Stimulated activated CD4-positive, alpha-beta T cell treated with anti-CD3 and anti-CD28 coated beads, Interleukin-1b, Interleukin-23, amount 100 ng/mL, for 4 hours (primary cell): ENCODE measurements at places on chromosomes 4 and X.
A peak's percentile ranks its signal among the peaks of the same experiment; 100 is the strongest.

- peak; percentile 17 for DNase-seq
Measured at GRCh38 chrX:119887721-119888425, 7.8 kb upstream of the AKAP14 start.

DNA sequence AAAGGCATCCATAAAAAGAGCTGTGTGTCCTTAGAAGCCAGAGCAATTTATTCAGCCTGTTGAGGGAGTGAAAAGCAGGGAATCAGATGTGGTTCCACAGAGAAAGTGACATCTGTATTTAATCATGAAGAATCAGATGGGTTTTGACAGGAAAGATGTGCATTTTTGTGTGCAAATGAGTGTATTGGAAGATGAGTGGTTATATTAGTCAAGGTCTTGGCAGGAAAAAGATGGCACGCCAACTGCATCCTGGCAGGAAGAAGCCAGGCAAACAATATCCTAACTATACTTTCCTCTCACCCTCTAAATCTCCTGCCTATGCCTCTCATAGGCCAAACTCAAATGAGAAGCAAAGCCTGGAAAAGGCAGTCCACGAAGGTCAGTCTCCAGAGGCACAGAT, 59.1 kb downstream of the SCFD2 start:
- DNase-seq, result no peak

GRCh38 chr4:37802068-37802666, 24.3 kb upstream of the PGM2 start:
- no peak for DNase-seq

DNA sequence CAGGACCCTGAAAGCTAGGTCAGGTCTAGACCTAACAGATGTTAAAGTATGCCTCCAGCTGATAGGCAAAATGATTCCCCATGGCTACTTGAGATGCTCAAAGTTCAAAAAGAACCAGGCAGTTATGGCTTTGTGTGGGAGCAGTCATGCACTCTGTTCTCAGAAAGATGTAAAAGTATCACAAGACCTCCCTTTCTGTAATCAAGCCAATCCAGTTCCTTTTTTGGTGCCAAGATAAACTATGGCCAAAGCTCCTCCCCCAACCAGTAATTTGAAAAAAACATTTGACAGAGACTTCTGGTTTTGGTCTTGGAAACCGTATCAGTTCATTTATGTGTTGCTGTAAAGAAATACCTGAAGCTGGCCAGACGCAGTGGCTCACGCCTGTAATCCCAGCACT, 340.9 kb downstream of the CHIC1 start:
- DNase-seq, result no peak

DNA sequence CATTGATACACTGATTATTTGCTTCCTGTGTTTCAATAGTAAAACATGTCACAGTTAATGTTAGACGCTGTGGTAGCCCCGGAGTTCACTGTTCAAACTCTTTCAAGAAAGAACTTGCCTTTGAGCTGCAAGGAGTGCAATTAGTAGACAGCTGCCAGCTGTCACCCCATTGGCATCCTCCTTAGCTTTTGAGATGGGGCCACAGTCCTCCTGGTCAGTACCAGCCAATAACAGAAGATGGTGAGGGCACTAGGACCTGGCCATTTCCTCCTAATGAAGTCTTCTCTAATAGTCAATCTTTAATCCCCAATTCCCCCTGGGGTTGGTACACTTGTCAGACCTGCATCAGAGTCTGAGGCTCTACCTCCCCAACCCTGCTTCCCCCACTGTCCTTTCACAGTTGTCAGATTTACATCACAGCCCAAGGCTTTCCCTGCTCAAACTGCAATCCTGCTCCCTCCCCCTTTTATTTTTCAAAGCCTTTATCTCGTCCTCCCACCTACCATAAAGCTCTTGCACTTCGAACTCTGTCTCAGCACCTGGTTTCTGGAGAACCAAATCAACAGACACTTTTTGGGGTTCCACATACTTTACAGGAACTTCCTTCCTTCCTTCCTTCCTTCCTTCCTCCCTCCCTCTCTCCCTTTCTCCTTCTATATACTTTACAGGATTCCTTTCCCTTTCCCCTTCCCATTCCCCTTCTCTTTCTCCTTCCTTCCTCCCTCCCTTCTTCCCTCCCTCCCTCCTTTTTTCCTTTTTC, 182.0 kb downstream of the RASL11B start:
- no peak for DNase-seq

- no peak for DNase-seq
Measured at GRCh38 chrX:15976396-15976795, 121.8 kb upstream of the AP1S2 start.

DNA sequence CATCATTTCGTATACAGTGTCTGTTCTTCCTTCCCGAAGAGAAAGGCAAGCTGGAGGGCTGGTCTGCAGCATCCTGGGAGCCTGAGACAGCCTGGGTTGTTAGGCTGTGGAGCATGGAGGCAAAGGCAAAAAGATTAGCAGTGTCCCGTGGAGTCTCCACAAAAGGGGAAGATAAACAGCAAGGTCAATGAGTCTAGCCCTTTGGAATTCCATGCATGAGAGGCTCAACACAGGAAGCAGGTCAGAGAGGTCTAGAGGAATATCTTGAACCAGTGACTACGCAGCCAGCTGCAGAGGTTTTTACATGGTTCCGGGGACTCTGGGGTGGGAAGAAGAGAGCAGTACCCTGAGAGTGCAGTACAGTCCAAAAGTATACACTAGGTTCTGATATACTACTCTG, 12.2 kb upstream of the MCF2 start:
- no peak for DNase-seq

DNA sequence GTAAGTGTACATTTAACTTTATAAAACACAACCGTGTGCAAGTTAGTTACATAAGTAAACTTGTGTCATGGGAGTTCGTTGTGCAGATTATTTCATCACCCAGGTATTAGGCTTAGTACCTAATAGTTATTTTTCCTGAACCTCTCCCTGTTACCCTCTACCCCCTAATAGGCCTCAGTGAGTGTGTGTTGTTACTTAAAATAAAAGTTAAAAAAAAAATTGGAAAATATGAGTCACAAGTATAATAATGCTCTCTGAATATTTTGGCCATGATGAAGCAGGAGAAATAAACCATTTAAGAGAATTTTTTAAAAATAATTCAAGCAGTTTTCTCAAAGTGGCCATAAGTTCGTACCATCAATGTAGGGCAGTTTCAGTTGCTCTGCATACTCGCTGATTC, 105.1 kb upstream of the GRID2 start:
- no peak for DNase-seq

GRCh38 chr4:98363431-98363830, 102.2 kb downstream of the RAP1GDS1 start:
- DNase-seq, result no peak

- DNase-seq, result no peak
Measured at GRCh38 chr4:3387154-3387942, 54.4 kb upstream of the HGFAC start.

DNA sequence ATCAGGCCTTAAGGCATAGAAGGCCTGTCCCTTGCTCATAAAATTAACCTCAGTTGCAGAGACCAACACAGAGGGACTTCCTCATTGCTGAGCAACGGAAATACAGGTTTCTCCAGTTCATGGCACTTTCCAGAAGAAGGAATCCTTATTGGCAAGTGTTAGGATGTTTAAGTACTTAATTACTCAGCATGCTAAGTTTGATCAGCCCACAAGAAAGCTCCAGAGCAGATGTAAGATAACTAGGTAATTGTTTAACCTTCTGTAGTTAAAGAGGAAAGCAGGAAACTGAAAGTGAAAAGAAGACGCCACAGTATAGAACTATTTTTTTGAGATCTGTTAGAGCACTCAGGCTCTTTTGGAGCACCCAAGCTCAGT, 33.5 kb downstream of the SMS start:
- DNase-seq, result no peak

GRCh38 chrX:7343181-7343580, 195.2 kb upstream of the PUDP start:
- DNase-seq, result no peak

DNA sequence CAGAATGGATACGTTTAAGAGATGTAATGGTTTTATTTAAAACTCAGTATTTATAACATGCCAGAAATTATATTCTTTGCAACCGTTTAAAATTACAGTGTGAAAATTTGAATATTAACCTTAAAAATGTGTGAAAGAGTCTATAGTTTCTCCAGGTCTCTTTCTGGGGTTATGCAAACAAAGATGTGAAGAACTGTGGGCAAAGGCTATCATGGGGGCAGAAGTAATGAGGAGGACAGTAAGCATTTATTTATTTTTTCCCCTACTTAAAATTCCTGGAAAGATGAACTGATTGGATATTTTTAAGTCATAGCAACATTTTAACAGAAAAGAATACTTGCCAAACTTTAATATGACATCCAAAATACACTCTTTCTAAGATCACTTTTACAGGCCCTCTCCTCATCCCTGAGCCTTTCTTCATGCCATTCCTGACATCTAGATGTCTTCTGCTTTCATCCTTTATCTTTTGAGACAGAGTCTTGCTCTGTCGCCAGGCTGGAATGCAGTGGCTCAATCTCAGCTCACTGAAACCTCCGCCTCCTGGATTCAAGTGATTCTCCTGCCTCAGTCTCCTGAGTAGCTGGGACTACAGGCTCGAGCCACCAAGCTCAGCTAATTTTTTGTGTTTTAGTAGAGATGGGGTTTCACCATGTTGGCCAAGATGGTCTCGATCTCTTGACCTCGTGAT, 46.1 kb downstream of the TMEM131L start:
- no peak for DNase-seq

- DNase-seq, result no peak
Measured at GRCh38 chr4:135197641-135198040, 996.1 kb upstream of the PABPC4L start.

DNA sequence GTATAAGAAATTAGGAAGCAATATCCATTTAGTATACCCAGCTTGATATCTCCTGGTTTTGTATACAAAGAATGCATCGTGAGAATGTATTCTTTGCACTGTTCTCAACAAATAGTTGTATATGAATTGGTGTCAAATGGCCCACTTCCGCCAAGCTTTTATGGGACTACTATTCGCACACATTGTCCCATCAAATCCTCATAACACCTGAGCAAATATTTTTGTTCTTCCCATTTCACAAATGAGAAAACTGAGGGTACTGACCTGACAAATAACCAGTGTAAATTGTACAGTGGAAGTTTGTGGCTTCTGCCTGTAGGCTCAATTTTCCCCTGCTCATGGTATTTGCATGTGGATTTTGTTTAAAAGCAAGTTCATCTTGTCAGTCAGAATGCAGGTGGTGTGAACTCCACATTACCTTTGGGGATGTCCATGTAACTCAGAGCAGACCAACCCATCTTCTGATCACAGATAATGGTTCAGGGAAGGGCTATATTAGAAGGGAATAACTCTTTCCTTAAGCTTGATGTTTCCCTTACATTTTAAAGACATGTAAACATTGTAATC, 51.5 kb upstream of the FAM241A start:
- DNase-seq, result no peak

DNA sequence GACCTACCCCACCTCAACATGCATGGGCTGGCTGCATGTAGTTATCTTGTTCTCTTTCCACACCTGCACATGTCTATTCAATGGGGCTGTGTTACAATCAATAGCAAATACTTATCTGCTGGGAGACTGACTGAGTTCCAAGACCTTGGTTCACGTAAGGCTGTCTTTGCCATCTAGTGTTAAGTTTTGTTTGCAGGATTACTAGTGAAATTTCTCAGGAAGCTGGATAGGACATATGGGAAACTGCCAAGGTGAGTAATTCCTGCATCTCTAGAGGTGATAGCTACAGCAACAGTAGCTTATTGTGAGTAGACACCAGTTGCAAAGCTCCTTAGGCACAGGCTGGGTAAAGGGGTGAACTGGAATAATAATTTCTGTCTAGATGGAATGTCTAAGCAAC, 177.5 kb downstream of the ENOX2 start:
- no peak for DNase-seq

DNA sequence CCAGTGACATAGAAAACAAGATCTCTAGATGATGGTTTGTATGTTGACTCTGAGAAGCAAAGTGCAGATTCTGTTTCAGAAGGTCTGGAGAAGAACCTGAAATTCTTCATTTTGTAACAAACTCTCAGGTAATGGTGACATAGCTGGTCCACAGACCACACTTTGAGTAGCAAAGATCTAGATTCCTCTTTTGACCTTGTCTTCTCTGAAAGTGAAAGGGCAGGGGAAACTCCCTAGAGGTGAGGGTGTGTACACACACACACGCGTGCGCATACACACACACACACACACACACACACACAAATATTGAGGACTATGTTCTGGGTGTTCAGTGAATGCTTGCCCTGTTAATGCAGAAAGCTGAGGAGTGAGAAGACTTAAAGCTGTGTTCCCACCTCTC, 110.1 kb downstream of the NHSL2 start:
- DNase-seq, result no peak

- DNase-seq, result no peak
Measured at GRCh38 chr4:77652237-77652897, 46.7 kb downstream of the CXCL13 start.

DNA sequence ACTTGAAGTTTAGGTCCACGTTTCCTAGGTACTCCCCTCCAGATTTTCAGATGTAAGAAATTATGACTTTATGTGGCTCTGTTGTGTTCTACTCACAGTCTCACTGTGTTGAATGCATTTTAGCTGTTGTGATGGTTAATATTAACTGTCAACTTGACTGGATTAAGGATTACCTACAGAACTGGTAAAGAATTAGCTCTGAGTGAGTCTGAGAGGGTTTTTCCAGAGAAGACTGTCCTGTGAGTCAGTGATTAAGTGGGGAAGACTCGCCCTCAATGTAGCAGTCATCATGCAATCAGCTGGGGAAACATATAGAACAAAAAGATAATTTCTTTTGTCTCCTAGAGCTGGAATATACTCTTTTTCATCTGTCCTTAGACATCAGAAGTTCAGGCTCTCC, 493.4 kb downstream of the ACTRT1 start:
- no peak for DNase-seq

GRCh38 chr4:148778980-148779675, 336.9 kb upstream of the NR3C2 start:
- no peak for DNase-seq

GRCh38 chrX:136827026-136827425, 46.3 kb upstream of the ARHGEF6 start:
- no peak for DNase-seq

DNA sequence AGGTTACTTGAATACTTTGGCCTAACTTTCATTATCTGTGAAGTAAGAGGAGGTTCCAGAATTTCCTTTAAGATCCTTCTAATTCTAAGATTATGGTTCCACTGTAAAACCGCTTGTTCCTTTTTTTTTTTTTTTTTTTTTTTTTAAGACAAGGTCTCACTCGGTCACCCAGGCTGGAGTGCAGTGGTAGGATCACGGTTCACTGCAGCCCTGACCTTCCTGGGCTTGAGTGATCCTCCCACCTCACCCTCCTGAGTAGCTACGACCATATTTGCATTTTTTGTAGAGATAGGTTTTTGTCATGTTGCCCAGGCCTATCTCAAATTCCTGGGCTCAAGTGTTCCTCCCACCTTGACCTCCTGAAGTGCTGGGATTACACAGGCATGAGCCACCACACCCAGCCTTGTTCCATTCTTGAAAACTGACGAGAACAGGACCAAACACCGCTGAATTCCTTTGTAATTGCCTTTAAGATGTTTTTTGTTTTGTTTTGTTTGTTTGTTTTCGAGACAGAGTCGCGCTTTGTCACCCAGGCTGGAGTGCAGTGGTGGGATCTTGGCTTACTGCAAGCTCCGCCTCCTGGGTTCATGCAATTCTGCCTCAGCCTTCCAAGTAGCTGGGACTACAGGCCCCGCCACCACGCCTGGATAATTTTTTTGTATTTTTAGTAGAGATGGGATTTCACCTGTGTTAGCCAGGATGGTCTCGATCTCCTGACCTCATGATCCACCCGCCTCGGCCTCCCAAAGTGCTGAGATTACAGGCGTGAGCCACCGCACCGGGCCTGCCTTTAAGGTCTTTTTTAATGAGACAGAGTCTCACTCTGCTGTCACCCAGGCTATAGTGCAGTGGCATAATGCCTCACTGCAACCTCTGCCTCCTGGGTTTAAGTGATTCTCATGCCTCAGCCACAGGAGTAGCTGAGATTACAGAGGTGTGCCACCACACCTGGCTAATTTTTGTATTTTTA, 6.8 kb downstream of the PDS5A start:
- no peak for DNase-seq
